ENCODE measurements at places on chromosomes 4 and X. TPM values are rescaled to one million over a fixed set of nuclear protein-coding genes. Genes with fewer than 3 reads are reported as not detected.

SMR3B gene
- total RNA-seq, result not detected

PLXNB3 gene
- total RNA-seq, result 3.3 TPM

MFAP3L gene
- total RNA-seq, result 12.6 TPM

CFAP99 gene
- 0.45 TPM for total RNA-seq

TBX22 gene
- 0.18 TPM for total RNA-seq

IL13RA2 gene
- total RNA-seq, result 1.5 TPM

Data from cerebellum (tissue), 4 donors.